ENCODE measurements at places on chromosomes 11 and 22. TPM values are rescaled to one million over a fixed set of nuclear protein-coding genes. Genes with fewer than 3 reads are reported as not detected.

DNA sequence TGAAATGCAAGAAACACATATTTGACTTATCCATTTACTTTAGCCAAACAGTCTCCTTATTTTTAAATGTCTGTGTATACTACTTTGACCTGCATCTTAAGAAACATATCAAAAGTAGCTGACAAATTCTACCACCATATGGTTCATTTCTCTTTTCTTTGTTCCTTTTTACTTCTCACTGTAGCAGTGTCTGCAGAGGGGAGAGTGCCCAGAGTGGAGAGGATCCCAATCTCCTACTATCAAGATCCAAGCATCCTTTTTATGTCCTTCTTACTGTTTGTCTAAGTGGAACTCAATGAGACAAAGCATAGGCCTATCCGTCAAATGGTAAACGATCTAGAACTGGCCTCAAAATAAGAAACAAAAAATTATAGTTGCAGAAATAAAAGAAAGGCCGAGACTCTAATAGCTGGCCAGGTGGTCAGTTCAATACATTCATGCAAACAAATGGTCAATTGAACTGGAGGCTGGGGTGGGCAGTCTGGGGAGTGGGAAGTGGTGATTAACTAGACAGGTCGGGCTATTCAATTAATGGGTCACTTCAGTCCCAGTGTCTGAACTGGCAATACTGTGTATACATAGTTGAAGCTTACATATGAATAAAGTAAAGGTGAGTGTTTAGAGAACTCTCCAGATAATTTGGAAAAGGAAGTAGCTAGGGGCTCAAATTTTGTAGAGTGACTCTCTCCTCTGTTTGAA lies 149.1 kb downstream of the MAML2 start:
- 0 out of 2 replicates have a peak, but pooled peaks cover 3% of the 10 kb centered on the region for H3K36me3 ChIP-seq
- H3K4me1 ChIP-seq = peaks cover 2% of the 10 kb centered on the region

GRCh38 chr11:44776551-44777208 lies 49.9 kb downstream of the TSPAN18 start:
- H3K27me3 ChIP-seq = peaks cover 31% of the 10 kb centered on the region
- H3K36me3 ChIP-seq = no peaks in the 10 kb centered on the region
- H3K4me3 ChIP-seq = no peak overlapping the region
- no peak overlapping the region for H3K27ac ChIP-seq
- no peaks in the 10 kb centered on the region for H3K4me1 ChIP-seq

GRCh38 chr11:62138630-62139425 lies 15.0 kb downstream of the INCENP start:
- H3K4me1 ChIP-seq = no peaks in the 10 kb centered on the region
- no peak overlapping the region for H3K27ac ChIP-seq
- H3K36me3 ChIP-seq = peaks cover 69% of the 10 kb centered on the region
- no peak for DNase-seq
- no peak overlapping the region for H3K4me3 ChIP-seq

DNA sequence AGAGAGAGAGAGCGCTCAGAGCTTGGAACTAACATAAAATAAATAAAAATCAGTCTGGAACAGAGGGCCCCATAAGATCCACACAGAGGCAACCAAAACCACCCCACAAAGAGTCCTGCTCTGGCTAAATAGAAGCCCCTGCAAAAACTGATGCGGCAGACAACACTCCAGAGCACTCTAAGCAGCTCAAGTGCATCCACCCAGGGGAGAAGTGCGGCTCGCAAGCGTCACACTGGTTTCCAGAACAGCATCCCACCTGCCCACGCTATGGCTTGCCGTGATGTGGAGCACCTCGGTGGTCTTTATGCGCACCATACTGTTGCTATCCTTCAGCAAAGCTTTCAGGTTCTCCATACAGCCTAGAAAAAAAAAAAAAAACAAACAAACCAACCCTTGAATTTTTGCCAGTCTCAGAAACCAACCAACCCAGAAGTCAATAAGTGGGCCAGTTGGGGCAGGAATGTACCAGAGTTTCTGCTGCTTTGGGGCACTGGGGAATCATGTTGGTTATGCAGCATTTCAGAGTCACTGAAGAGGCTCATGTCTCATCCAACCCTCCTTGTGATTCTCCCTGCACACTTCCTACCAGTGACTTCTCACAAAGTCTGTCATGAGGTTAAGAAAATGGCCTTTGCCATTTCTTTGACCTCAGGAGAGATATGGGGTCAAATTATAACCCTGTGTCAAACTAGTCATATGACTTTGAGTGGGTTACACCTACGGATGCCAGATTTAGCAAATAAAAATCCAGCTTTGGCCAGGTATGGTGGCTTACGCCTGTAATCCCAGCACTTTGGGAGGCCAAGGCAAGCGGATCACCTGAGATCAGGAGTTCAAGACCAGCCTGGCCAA lies 3.0 kb downstream of the RSPH14 start:
- no peak overlapping the region for H3K27ac ChIP-seq
- H3K4me1 ChIP-seq = no peaks in the 10 kb centered on the region
- H3K27me3 ChIP-seq = no peaks in the 10 kb centered on the region
- H3K36me3 ChIP-seq = no peaks in the 10 kb centered on the region

CADM1 gene
- total RNA-seq = 0.12 TPM

GUCY1A2 gene
- not detected for total RNA-seq

APOC3 gene
- not detected for total RNA-seq

PYGM gene
- total RNA-seq = 0.95 TPM

Data from PC-3 (cell line).